Activated T-helper 17 cell treated with anti-CD3 and anti-CD28 coated beads, Interleukin-2, amount 50 U/mL, for 72 hours (primary cell): ENCODE measurements at places on chromosomes 5 and 9.

DNA sequence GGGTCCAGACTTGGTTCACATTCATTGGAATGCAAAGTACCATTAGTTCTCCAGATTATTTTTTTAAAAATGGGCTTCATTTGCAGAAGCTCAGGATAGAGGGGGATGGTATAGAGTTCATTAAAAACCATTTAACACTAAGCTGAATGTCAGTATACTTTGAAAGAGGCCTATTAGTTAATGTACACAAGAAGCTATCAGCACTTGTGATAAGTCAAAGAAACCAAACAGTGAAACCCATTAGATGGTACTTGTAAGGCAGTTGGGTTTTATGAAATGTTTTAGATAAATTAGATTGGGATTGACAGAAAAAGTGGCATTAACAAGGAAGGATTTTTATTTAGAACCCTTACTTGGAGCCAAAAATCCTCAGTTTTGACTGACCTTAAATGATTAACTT lies 229.2 kb upstream of the MPDZ start:
- no peak for ATAC-seq

DNA sequence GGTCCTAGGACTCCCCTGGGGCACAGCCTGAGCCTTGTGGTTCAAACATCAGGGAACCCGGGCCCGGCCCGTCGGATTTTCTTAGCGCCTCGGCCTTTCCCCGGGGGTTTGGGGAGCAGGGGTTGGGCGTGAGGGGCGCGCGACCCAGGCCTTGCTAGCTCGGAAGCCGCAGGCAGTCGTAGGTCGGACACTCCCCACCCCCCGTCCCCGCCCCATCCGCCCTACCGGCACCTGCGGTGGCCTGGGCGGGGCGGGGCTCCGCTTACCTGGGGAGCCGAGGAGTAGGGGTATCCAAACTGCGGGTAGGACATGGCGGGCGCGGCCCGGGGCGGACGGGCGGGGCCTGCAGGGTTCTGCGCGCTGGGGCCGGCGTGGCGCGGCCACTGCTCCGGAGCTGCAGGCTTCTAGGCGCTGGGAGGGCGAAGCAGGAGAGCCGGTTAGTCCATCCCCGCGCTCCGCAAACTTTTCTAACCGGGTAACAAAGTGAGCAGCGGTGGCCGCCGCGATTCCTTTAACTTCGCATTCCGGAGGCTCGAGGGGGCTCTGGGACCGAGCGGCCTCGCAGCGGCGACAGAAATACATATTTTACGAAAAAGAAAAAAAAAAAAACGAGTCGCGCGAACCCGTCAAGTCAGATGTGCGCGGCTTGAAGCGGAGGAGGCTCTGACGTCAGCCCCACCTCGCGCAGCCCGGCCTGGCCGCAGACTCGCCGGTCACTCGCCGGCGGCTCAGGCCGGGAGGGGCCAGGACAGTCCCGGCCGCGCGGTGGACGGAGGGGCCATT lies at the start of gene IRX4:
IRX4 (minus strand) TSS at position 589 of the 783 bp plus-strand sequence; CDS start at position 311, 278 bp downstream.
- ATAC-seq = no peak

DNA sequence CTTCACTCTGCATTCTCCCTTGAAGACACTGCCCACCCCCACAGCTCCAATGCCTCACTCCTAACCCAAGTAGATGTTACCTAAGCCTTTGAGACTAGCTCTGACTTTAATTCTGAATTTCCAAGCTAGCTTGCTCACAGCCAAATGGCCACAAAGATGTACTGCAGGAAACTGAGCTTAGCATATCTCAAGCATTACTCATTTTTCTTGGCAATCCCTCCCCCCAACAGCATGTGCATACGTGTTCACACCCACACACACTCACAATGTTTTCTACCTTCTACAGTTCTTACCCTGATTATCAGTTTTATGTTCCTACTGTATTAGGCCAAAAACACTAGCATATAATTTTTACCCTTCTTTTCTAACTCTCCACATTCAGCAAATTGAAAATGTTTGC lies 13.7 kb upstream of the GRIA1 start:
- no peak for ATAC-seq

- ATAC-seq = no peak
Observed at GRCh38 chr9:79651251-79651795, 79.6 kb downstream of the TLE4 start.

- no peak for ATAC-seq
Observed at GRCh38 chr9:97633859-97634490, 354 bp downstream of the NCBP1 start.

DNA sequence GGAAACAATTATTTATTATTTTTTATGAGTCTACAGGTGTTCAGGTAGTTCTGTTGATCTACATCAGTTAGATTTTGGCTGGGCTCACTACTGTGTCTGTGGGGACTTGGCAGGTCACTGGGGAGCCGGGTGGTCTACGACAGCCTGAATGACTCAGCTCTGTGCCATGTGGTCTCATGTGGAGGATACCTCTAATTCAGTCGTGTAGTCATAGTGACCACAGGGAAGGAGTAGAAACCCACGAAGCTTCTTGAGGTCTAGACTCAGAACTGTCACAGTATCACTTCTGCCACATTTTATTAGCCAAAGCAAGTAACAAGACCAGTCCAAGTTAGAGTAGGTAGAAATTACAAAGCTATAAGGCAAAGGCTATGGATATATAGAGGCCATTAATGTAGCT lies 64.7 kb upstream of the GRAMD2B start:
- ATAC-seq = peak; percentile 63

DNA sequence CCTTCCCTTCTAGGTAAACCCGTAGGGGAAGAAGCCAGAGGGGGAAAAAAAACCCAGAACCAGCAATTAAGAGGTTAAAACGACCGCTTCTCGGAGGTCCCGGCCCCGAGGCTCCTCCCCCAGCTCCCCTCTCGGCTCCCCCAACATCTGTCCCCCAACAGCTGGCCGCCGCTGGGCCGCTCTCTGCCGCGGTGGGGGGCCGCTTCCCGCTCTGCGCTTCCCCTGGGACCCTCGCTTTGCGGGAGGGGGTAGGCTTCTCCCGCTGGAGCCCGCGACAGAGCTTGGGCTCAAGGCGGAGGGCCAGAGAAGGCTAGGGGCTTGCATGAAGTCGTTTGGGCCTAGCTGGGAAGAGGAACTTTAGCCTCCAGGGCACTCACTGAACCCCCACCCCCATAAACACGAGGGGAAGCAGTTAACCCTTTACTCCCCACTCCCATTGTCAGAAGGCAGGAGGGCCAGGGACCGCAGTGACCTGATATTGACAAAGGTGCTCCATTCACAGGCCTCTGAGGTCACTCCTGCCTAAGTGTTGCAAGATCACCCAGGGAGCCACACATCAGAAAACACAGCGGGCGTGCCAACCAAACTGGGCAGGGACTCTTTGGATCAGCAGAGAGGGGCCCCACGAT lies 7.5 kb downstream of the LHX6 start:
- ATAC-seq = no peak

GRCh38 chr5:136511046-136511445 lies 145.7 kb upstream of the TRPC7 start:
- ATAC-seq = no peak

- no peak for ATAC-seq
Observed at GRCh38 chr5:112320408-112320807, 98.7 kb downstream of the EPB41L4A start.

GRCh38 chr5:176608937-176609723 lies 826 bp downstream of the GPRIN1 start:
- peak; percentile 34 for ATAC-seq

GRCh38 chr9:100397529-100398266 lies 29.2 kb upstream of the MSANTD3 start:
- no peak for ATAC-seq

GRCh38 chr5:122615832-122616231 lies 159.0 kb upstream of the SNX2 start:
- ATAC-seq = no peak

GRCh38 chr9:78064075-78064474 lies 32.5 kb upstream of the GNAQ start:
- ATAC-seq = no peak

DNA sequence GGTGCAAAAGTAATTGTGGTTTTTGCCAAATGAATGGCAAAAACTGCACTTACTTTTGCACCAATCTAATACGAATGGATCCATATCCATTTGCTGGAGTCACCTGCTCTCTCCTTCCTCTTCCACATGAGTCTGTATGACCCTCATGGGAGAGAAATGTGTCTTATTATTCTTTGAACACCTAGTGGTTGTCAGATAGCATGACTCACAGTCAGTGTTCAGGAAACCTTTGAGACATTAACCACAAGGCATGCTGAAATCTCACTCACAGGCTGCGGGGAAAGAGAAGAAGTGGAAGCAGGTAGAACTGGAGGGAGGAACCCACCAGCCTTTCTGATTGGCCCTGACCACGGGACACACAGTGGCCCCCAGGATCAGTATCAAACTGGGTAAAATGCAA lies 222.8 kb upstream of the KLF4 start:
- ATAC-seq = no peak

GRCh38 chr5:170107674-170108073 lies 2.0 kb downstream of the FOXI1 start:
- ATAC-seq = no peak

- no peak for ATAC-seq
Observed at GRCh38 chr5:172905346-172906140, 53.7 kb upstream of the RPL26L1 start.

DNA sequence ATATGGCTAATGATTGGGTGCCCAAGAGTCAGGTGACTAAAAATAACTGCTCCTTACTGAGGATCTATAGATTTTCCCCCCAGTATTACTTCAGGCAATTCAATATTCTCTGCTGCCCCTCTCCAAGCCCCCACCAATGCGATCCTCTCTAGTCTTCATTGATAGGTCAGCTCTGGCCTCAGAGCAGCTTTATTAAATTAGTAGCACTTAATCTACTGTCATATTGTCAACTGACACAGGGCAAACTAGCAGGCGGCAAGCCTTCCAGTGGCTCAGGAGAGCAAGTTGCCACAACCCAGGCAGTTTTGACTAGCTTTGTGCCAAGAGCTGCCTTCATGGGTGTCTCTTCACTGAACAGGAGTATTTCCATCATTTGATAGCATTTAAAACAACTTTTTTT lies 462.9 kb downstream of the BNC2 start:
- no peak for ATAC-seq

- no peak for ATAC-seq
Observed at GRCh38 chr9:79145442-79145841, 426.3 kb upstream of the TLE4 start.

GRCh38 chr5:167945542-167946384 lies 345.7 kb upstream of the WWC1 start:
- ATAC-seq = no peak
